ENCODE measurements at places on chromosomes 4 and X.

DNA sequence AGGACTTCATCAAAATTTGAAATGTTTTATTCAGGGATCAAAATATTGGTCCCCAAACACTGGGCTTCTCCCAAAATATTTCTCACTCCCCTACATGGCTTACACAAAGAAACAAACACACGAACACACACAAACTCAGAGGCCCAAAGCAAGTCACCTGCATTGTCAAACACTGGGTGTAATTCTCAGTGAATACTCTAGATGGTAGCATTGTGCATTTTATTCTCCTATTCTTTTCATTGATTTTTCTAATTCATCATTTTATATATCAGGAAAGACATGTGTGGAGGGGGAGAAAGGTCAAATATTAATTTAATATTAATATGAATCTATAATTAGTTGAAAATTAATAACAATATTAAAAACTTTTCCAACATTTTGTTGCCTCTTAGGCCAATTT, 72.3 kb upstream of the TNMD start:
- DNase-seq = no peak

- DNase-seq = peak; percentile 79
Observed at GRCh38 chrX:45775468-45775867, 574.8 kb upstream of the DIPK2B start.

DNA sequence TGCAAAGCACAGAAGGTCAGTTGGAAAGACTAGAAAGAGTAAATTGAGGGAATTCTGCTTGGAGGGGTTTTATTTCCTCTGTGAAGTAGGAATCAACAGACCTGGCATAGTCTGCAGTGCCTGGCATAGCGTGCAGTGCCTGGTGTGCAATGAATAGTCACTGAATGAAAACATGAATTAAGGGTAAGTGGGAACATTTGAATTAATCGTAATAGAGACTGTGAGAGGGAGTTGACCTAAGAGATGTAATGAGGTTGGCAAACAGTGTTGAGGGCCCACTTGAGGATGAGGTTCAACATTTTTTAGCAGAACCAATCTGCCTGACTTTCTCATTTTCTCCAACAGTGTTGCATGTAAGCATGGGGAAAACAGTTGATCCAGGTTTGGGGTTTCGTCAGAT, 377.2 kb upstream of the FTHL17 start:
- DNase-seq = no peak

GRCh38 chr4:32102896-32103295, 1382.7 kb downstream of the PCDH7 start:
- DNase-seq = no peak

DNA sequence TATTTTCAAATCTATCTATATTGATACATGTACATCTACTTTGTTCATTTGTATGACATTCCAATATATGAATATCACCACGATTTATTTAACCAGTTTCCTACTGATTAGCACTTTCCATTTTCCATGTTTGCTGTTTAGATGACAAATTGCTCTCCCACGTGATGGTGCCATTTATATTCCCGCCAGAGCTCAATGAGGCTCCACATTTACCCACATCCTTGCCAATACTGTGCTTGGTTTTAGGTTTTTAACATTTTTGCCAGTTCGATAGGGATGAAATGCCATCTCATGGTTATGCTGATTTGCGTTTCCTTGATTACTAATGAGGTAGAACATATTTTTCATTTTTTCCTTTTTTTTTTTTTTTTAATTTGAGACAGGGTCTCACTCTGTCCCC, 86.7 kb upstream of the TRIM2 start:
- no peak for DNase-seq

GRCh38 chr4:184064877-184065276, 152.8 kb downstream of the ENPP6 start:
- no peak for DNase-seq

GRCh38 chrX:91066104-91066503, 368.5 kb upstream of the PABPC5 start:
- DNase-seq = no peak

DNA sequence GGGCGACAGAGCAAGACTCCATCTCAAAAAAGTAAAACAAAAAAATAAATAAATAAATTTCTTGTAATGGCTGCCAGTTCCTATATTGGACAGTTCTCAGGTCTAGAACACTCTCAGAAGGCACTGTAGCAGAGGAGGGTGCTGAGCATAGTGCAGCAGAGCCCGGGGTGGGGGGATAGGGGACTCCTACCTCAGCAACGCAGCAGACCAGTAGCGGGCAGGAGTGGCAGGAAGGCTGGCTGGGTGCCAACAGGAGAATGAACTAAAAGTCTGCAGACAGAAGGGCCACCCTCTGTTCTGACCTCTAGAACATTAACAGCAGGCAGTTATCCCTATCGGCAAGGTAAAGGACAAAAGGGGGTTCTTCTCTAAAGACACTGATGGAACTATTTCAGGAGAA, 20.2 kb downstream of the PDK3 start:
- no peak for DNase-seq
